ENCODE measurements at places on chromosomes 2 and 18.

DNA sequence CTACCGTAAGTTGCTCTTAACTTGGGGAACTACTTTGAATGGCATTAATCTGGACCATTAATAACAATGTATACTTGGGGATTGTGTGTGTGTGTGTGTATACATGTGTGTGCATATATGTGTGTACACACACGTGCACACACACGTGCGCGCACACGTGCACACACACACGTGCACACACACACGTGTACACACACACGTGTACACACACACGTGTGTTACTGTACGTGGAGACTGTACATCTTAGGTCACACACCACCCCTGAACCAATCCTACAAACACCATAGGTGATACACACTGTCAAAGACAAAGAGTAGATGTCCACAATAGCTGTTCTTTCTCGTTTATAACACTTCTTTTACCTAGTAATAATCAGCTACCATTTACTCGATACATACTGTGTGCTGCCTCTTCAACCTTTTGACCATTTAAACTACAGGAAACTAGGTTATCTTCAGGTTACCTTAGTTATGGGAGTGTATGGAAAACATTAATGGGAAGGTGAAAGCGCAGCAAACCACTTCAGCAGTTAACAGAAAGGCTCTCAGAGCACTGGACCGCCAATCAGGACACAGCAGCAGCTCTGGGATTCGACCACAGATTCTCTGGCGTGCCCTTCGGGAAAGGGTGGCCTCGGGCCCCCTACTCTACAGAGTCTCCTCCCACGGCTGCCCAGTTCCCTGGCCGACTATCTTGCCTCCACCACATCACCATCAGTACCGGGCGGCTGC, 894 bp upstream of the GCC2 start:
- DNase-seq, result no peak

GRCh38 chr2:69212238-69213028, 174.6 kb downstream of the GFPT1 start:
- DNase-seq, result no peak

GRCh38 chr2:132680544-132680943, 10.5 kb upstream of the LYPD1 start:
- DNase-seq, result no peak

DNA sequence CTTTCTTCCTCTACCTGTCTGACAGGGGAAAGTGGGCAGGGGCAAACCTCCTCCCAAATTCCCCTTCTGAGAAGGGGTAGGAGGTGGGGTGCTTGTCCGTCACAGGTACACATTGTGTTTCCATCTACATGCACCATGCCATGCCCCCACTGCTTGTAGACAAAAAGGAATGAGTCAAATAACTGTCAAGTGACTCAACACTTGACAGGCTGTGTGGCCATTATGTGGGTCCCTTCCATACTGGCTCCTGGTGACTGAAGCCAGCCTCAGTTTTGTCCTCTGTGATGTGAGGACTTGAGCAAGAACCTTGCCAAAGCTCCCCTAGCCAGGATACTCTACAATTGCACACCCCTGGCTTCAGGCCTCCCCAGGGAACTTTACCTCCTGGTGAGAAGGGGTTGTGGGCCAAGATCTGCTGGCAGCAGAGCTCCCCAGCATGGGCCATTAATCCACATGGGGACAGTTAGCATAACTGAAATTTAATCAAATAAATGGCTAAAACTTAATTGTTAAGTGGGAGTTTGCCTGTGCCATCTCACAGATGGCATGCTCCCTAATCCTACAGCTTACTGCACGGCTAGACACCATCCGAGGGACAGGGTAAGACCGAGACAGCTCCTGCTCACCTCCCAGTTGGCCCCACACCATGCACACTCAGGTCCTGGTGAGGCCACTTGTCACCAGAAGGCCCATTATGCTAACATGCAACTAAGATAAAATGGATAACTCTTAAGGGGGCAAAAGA, 140.2 kb downstream of the BCL11A start:
- no peak for DNase-seq

DNA sequence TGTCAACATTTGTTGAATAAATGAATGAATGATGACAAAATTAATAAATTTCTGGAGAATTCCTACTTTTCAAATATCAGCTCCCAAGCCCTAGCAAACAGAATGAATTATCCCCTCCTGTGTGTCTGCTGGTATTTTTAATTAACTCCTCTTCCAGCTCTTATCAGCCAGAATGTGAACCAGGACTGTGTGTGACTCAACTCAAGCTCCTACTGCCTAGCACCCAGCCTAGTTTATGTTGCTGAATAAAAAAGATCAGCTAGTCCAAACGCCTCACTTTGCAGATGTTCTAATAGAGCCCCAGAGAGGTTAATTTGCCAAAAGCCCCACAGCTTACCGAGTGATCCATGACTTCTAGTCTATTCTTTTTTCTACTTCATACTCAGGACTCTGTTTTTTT, 50.3 kb downstream of the RABL2A start:
- no peak for DNase-seq

- no peak for DNase-seq
Observed at GRCh38 chr2:215812966-215813365, 200.4 kb downstream of the MREG start.

DNA sequence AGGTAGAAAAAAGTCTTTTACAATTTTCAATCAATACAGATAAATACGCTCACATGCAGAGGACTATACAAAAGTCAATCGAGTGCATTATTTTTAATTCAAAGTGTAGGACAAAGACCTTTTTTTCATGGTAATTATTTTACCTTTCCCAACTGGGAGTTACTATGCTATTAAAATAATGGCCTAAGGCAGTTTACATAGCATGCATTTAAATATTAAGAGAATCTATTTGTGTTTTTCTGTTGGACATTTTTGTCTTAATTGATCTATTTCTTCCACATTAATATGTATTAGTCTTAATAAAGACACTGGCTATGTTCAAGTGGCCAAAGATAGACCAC, 130.2 kb upstream of the MAP3K20 start:
- DNase-seq, result no peak

DNA sequence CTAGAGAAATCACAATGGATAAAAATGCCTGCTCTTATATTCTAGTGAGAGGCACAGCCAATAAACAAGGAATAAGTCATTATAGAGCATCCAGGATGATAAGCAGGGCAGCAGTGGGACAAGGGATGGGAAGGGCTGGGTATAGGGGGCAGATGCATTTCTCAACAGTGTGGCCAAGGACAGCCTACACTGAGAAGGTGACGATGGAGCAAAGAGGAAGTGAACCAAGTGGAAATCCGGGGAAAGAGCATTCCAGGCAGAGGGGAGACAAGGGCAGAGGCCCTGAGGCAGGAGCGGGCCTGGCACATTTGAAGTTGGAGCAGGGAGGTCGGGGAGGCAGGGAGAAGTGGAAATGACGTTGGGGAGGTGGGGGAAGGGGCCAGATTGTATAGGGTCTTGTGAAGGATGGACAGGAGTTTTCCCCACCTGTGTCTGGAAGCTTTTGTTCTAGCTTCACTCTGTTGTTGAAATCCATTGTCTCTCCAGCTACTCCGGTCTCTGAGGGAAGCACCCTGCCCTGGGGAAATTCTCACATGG, 17.6 kb downstream of the TMEM177 start:
- DNase-seq, result no peak

- no peak for DNase-seq
Observed at GRCh38 chr18:76374330-76375281, 120.4 kb downstream of the ZNF516 start.

- peak; percentile 61 for DNase-seq
Observed at GRCh38 chr2:169767243-169767888, 31.3 kb upstream of the SSB start.

- DNase-seq, result peak; percentile 50
Observed at GRCh38 chr2:106192752-106193689, 1.1 kb downstream of the UXS1 start.

DNA sequence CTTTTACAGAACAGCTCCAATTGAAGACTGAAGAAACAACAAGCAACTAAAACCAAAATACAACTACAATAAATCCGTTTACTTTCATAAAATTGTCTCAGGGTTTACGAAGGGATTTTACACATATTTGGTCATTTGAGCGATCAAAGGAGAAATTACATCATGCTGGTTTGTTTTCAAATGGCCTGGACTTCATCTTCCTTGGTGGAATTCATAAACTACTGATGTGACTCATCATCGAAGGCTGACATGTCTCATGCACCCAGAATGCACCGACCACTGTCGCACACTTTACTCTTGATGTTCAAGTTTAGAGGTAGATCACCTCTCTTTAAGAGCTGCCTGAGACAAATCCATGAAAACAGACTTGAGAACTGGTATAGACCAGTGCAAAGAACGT, 25.6 kb upstream of the PMAIP1 start:
- no peak for DNase-seq

GRCh38 chr2:100786297-100786658, 33.7 kb upstream of the NPAS2 start:
- no peak for DNase-seq

- DNase-seq, result no peak
Observed at GRCh38 chr2:201223089-201224073, 37.0 kb upstream of the CASP8 start.

GRCh38 chr2:229519655-229520430, 194.5 kb downstream of the DNER start:
- no peak for DNase-seq

Measured in ovary (tissue), 10 donors.